ENCODE measurements at places on chromosomes 3 and 15.

DNA sequence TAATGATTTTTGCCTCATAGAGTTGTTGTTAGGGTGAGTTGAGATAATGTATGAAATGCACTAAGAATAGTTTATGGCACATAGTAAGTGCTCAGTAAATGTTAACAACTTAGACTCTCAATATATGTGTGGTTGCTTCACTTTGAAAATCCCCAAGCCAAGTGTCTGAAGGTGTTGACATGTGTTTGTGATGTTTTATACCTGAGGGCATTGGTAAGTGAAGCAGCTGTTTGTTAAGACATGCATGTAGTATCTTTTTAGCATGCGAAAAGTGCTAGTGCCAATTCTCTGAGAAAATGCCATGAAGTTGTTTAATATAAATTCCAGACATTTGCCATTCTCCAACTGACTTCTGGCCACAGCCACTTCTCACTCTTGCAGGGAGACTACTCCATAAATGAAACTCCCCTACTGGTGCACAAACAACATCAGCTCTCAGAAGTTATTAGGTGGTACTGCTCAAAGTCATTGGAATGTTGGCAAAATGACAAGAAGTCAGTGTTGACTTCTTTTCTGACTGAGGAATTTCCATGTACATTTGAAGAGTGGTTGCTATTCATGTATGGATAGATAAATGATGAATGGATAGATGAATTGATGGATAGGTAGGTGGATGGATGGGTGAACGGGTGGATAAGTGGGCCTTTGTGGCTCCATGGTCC, 103.6 kb upstream of the NUDT16 start:
- H3K27ac ChIP-seq, result no peak overlapping the region
- H3K36me3 ChIP-seq, result no peaks in the 10 kb centered on the region
- no peak overlapping the region for H3K4me3 ChIP-seq
- no peak for DNase-seq
- no peaks in the 10 kb centered on the region for H3K4me1 ChIP-seq

GRCh38 chr3:129448186-129448895, 8.3 kb downstream of the IFT122 start:
- peaks cover 2% of the 10 kb centered on the region for H3K36me3 ChIP-seq
- DNase-seq, result no peak
- H3K4me1 ChIP-seq, result no peaks in the 10 kb centered on the region
- no peak overlapping the region for H3K4me3 ChIP-seq
- no peak overlapping the region for H3K27ac ChIP-seq

- peak overlapping the region; percentile 75 for H3K27ac ChIP-seq
- peak; percentile 67 for DNase-seq
- H3K4me1 ChIP-seq, result no peaks in the 10 kb centered on the region
- no peaks in the 10 kb centered on the region for H3K36me3 ChIP-seq
Observed at GRCh38 chr15:57422113-57422754, 45.9 kb downstream of the CGNL1 start.

DNA sequence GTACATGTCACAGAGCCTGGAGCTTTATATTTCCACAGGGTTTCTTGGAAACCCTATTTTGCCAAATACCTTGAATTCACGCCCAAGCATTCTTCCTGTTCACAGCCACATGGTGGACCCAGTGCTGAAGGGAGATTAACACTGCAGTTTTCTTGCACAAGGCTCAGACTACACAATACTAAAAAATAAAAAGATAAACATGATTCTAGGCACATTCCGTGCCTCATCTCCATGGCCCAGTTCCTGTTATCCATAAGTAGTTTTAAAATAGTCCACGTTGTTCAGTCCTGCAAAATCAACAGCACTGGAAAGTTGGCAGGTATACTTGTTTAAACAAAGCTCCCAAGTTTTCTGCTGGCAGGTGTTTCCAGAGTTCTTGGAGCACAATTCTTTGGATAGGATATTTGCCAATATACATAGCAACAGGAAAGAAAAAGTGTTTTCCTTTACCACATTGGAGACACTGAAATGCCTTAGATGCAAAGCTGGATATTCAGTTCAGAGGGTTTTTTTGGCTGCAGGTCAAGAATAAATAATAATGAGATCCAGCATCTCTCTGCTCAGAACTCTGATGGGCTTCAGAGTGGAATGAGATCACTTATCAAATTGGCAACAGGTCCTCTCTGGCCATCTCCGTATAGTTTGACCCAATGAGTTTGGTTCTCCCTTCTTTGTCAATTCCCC, 88.1 kb upstream of the TGFBR2 start:
- peak; percentile 89 for DNase-seq
- peaks cover 33% of the 10 kb centered on the region for H3K4me1 ChIP-seq
- no peaks in the 10 kb centered on the region for H3K27me3 ChIP-seq
- H3K27ac ChIP-seq, result peak overlapping the region; percentile 72

- no peak overlapping the region for H3K4me3 ChIP-seq
- H3K27ac ChIP-seq, result no peak overlapping the region
- no peaks in the 10 kb centered on the region for H3K4me1 ChIP-seq
- no peaks in the 10 kb centered on the region for H3K27me3 ChIP-seq
- DNase-seq, result no peak
Observed at GRCh38 chr3:98564282-98565005, 29.0 kb downstream of the CPOX start.

- no peak for DNase-seq
- no peaks in the 10 kb centered on the region for H3K4me1 ChIP-seq
- H3K4me3 ChIP-seq, result no peak overlapping the region
- no peak overlapping the region for H3K27ac ChIP-seq
Observed at GRCh38 chr3:51139616-51140015, 245.5 kb upstream of the MANF start.

DNA sequence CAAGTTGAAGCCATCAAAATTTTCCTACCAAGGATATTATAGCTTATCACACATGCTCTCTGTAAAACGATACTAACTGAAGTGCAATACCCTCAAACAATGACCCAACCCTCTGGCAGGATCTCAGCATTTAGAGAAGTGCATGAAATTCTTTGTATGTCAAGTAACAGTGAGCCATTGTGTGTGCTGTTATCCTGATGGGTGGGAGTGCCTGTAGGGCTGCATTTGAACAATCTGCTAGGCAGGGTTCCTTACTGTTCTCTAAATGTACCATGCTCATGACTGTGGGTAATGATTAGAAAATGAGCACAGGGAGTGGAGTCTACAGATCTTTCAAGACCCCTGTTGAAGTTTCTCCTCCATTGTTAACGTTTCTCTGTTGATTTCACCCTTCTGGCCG, 398.1 kb downstream of the NSUN3 start:
- no peaks in the 10 kb centered on the region for H3K27me3 ChIP-seq
- H3K27ac ChIP-seq, result no peak overlapping the region
- no peak overlapping the region for H3K4me3 ChIP-seq
- no peak for DNase-seq

DNA sequence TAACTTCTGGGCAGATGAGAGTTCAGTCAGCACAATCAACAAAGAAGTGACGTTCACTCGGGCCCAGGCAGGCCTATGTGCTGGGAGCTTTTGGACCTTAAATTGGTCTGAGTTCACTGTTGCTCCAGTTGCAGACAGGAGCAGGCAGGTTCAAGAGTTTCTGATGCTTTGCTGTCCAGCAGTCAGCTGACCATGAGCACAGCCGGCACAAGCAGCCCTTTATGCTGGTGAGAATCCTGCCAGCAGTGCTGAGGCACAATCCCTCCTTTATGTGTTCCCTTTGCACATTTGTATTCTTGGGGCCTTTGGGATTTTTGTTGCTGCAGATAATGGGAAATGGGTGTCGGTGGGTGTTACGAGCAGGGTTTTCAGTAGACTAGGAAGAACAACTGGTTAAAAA, 81.2 kb upstream of the GOLGA8J start:
- no peaks in the 10 kb centered on the region for H3K4me1 ChIP-seq
- no peak overlapping the region for H3K4me3 ChIP-seq
- H3K27ac ChIP-seq, result no peak overlapping the region
- H3K27me3 ChIP-seq, result no peaks in the 10 kb centered on the region

DNA sequence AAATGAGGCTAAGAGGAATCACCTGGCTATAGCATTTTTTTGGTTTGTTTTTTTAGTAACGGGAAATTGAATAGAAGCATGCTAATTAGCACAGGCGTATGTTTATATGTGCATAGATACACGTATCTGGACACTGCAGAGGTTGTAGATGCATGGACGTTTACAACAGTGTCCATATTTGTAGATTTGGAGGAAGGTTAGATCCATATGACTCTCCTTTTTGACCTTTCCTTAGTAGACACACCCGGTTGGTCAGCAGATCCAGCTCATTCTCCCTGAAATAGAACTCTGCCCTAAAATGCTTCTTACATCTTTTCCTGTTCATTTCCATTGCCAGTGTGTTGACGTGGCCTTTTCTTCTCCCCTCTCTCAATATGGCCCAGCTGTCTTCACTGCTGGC, 60.1 kb downstream of the SLCO3A1 start:
- no peaks in the 10 kb centered on the region for H3K4me1 ChIP-seq
- no peak for DNase-seq

GRCh38 chr3:16808393-16809107, 76.2 kb upstream of the PLCL2 start:
- no peak overlapping the region for H3K4me3 ChIP-seq
- H3K36me3 ChIP-seq, result no peaks in the 10 kb centered on the region
- no peaks in the 10 kb centered on the region for H3K27me3 ChIP-seq
- no peak for DNase-seq
- no peaks in the 10 kb centered on the region for H3K4me1 ChIP-seq

- DNase-seq, result no peak
- no peaks in the 10 kb centered on the region for H3K36me3 ChIP-seq
- no peaks in the 10 kb centered on the region for H3K4me1 ChIP-seq
- no peak overlapping the region for H3K4me3 ChIP-seq
- H3K27me3 ChIP-seq, result no peaks in the 10 kb centered on the region
- H3K27ac ChIP-seq, result no peak overlapping the region
Observed at GRCh38 chr15:33344111-33344510, 33.3 kb downstream of the RYR3 start.

- no peaks in the 10 kb centered on the region for H3K4me1 ChIP-seq
- H3K36me3 ChIP-seq, result no peaks in the 10 kb centered on the region
- no peak overlapping the region for H3K27ac ChIP-seq
- DNase-seq, result no peak
- no peak overlapping the region for H3K4me3 ChIP-seq
Observed at GRCh38 chr3:143171141-143171980, 51.8 kb downstream of the CHST2 start.

- H3K4me1 ChIP-seq, result no peaks in the 10 kb centered on the region
- DNase-seq, result peak; percentile 69
- H3K27ac ChIP-seq, result no peak overlapping the region
- H3K4me3 ChIP-seq, result no peak overlapping the region
- H3K36me3 ChIP-seq, result no peaks in the 10 kb centered on the region
Observed at GRCh38 chr3:111667621-111668239, 72.6 kb upstream of the ZBED2 start.

DNA sequence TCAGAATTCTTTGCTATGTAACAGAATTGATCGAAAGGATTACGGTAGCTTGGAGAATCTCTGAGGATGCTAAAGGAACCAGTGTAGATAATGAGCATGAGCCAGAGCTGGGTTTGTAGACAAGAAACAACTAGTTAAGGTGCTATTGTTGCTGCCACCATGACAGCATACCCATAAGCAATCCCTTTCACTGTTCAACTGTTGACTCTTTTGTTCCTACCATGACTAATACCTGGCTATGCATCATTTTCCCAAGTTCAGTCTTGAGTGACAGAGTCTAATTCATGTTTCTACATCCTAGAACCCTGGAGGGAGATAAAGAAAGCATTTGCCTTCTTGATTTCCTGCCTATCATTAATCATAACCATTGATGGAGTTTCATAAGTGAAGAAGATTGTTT, 600.3 kb downstream of the OTOL1 start:
- H3K4me3 ChIP-seq, result no peak overlapping the region
- H3K36me3 ChIP-seq, result no peaks in the 10 kb centered on the region
- no peak for DNase-seq
- H3K27ac ChIP-seq, result no peak overlapping the region
- no peaks in the 10 kb centered on the region for H3K4me1 ChIP-seq

- H3K27ac ChIP-seq, result no peak overlapping the region
- no peak overlapping the region for H3K4me3 ChIP-seq
- H3K27me3 ChIP-seq, result no peaks in the 10 kb centered on the region
- DNase-seq, result no peak
Observed at GRCh38 chr3:108357042-108357441, 60.7 kb downstream of the HHLA2 start.

DNA sequence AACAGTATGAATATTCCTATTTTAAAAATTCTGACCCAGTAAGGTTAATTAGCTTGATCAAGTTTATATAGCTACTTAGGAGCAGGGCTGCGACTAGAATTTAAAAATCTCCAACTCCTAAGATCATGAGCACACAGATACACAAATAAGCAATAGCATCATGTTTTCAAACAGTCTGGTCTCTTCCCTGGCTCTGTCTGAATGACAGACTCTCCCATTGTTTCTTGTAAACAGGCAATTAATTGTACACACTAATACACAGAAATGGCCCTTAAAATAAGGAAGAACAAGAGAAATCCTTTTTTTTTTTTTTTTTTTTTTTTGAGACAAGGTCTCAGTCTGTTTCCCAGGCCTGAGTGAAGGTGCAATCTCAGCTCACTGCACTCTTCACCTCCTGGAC, 1064.4 kb upstream of the CFAP20DC start:
- H3K4me1 ChIP-seq, result no peaks in the 10 kb centered on the region
- no peak overlapping the region for H3K4me3 ChIP-seq
- no peaks in the 10 kb centered on the region for H3K36me3 ChIP-seq
- H3K27ac ChIP-seq, result no peak overlapping the region
- DNase-seq, result no peak
- H3K27me3 ChIP-seq, result no peaks in the 10 kb centered on the region

GRCh38 chr3:107525644-107526305, 3.0 kb downstream of the BBX start:
- DNase-seq, result no peak
- H3K4me3 ChIP-seq, result peak overlapping the region; percentile 94
- peak overlapping the region; percentile 96 for H3K27ac ChIP-seq
- H3K36me3 ChIP-seq, result no peaks in the 10 kb centered on the region
- no peaks in the 10 kb centered on the region for H3K4me1 ChIP-seq

GRCh38 chr3:25455441-25456132, 27.5 kb downstream of the RARB start:
- H3K27ac ChIP-seq, result peak overlapping the region; percentile 64

DNA sequence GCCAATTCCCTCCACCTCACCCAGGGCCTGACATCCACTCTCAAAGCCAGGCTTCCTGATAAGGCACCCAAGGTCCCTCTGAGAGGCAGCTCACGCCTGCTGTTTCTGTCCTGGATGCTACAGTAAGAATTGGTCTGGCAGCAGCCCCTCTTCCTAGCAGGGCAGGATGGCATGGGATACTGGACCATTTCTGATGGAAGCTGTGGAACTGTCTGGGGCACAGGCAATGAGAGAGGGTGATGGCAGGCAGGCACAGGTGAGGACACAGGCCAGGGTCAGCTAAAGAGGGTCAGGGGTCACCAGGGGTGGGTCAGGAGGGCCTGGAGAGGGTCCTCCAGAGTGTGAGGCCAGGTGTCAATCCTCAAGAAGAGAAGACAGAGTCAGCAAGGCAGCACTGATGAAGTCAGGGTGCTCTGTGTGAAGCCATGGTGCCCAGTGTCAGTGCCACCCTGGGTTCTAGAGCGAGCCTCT, 41.9 kb upstream of the SLC41A3 start:
- no peaks in the 10 kb centered on the region for H3K27me3 ChIP-seq
- no peak overlapping the region for H3K27ac ChIP-seq
- peak; percentile 52 for DNase-seq

GRCh38 chr15:71136159-71136783, 21.0 kb downstream of the THSD4 start:
- peaks cover 34% of the 10 kb centered on the region for H3K4me1 ChIP-seq
- H3K4me3 ChIP-seq, result no peak overlapping the region
- H3K27me3 ChIP-seq, result no peaks in the 10 kb centered on the region
- no peaks in the 10 kb centered on the region for H3K36me3 ChIP-seq
- H3K27ac ChIP-seq, result peak overlapping the region; percentile 54
- DNase-seq, result peak; percentile 74

- no peak overlapping the region for H3K27ac ChIP-seq
- H3K27me3 ChIP-seq, result no peaks in the 10 kb centered on the region
- H3K36me3 ChIP-seq, result no peaks in the 10 kb centered on the region
- no peak overlapping the region for H3K4me3 ChIP-seq
- H3K4me1 ChIP-seq, result peaks cover 6% of the 10 kb centered on the region
Observed at GRCh38 chr3:133853063-133853924, 42.4 kb downstream of the RAB6B start.
